ENCODE measurements at places on chromosomes 12 and 14.

DNA sequence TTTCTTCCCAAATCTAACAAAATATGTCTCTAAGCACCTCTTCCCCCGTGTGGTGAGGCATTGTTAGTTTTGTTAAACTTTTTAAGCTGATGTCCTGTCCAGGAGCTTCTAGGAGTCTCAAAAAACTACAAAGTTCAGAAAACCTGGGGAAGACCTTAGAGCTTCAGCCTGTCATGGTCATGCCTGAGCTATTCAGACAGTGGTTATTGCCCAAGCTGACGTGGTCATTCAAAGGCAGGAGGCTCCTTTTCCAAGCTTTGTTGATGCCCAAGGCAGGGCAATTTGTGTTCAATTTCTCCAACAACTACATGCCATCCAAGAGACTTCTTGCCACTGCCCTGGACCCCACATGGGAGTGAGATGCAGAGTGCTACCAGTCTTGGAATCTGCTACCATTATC, 5.8 kb upstream of the LYZ start:
- DNase-seq, result no peak

GRCh38 chr12:53659011-53659551, 16.8 kb downstream of the ATP5MC2 start:
- DNase-seq, result peak; percentile 29

GRCh38 chr12:68414988-68415387, 82.8 kb upstream of the MDM1 start:
- DNase-seq, result no peak

- no peak for DNase-seq
Observed at GRCh38 chr12:6277982-6278438, 32.5 kb upstream of the PLEKHG6 start.

GRCh38 chr12:94961256-94961824, 42.2 kb downstream of the NDUFA12 start:
- no peak for DNase-seq

GRCh38 chr14:74245292-74245691, 6.0 kb downstream of the VSX2 start:
- no peak for DNase-seq

- no peak for DNase-seq
Observed at GRCh38 chr12:60173224-60174170, 577.7 kb downstream of the SLC16A7 start.
